Fibroblast of skin of right biceps (primary cell): ENCODE measurements at places on chromosomes 5 and 9.

GRCh38 chr9:14372437-14373335 is 58.7 kb upstream of the NFIB start:
- peak; percentile 90 for DNase-seq

GRCh38 chr9:114606597-114607207 is 4.4 kb upstream of the TMEM268 start:
- peak; percentile 75 for DNase-seq

GRCh38 chr5:176899946-176900779 is 1.0 kb upstream of the HK3 start:
- DNase-seq: no peak

DNA sequence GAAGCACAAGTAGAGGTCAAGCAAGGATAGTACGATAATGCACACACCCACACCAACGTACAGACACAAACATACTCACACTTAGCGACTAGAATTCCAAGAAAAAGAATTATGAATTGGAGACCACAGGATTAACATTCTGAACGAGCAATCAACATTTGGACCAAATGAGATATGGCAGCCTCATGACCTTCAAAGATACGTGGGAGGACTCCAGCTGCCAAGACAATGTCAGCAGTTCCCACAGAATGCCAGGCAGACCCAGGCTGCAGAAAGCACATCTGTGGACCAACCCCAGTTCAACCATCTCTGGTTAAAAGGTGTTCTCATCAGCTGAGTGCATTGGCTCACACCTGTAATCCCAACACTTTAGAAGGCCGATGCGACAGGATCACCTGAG is 187.6 kb upstream of the GRAMD2B start:
- DNase-seq: no peak

DNA sequence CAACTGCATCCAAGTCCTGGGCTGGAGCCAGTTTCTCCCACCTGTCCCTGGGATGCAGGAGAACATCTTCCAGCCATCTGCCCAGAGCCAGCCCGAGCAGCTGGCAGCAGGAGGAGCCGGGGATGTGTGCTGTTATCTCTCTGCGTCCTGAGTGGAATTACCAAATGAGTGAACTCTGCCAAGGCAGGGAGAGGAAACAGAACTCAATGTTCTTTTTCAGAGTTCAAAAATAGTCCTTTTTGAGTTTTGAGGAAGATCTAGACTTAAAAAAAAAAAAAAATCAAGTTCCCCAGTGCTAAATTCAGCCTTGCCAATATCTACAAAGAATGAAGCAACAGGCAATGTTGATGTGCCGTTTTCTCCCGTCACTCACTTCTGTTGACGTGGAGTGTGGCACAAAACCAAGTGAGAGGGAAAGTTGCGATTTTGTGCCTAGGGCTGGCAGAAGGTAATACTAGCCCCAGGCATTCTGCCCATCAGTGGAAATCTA is 56.2 kb downstream of the TMOD1 start:
- DNase-seq: no peak

DNA sequence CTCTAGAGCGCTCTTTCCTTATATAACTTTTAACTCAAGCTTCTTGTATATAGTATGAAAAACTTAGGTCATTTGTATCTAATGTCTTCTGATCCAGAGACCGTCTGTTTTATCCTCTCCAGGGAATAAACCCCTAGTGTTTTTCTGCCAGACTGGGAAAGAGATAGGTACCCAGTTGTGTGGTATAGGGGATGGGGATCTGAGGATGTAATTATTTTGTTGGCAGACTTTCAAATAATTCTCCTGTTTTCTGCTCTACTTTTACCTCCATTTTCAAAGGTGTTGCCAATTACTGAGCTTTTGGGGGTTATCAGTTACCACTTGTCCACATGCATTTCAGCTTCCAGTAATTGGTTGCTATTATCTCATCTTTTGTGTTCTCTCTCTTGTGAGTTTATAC is 17.9 kb downstream of the CCDC171 start:
- no peak for DNase-seq
